ENCODE measurements at places on chromosomes 12 and 14. TPM values are rescaled to one million over a fixed set of nuclear protein-coding genes. Genes with fewer than 3 reads are reported as not detected.
A peak's percentile ranks its signal among the peaks of the same experiment; 100 is the strongest.

Gene RDH5
- 2.1 TPM for total RNA-seq

- DNase-seq: no peak
These were observed 79.3 kb downstream of the ZFC3H1 start for GRCh38 chr12:71584356-71584755.

- DNase-seq: peak; percentile 10
These were observed 46.6 kb upstream of the LRIG3 start for GRCh38 chr12:58966939-58967338.

DNA sequence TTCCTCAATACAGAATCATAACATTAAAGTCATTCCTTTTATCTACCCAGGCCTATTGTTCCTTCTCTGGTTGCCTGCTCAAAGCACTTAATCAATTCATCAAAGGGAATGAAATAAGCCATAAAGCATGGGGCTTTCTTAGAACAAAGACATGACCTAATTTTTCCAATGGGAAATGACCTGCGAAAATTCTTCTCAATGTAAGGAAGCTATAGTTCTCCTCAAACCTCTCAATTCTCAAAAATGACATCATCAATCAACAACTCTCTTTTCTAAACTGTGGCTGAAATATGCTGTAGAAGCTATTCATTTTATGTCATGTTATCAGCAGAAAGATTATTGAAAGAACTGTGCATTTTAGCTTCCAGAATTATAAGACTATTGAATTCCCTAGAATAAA, 116.0 kb upstream of the PTPRR start:
- DNase-seq: peak; percentile 22

GRCh38 chr14:41785696-41786095, 179.0 kb downstream of the LRFN5 start:
- DNase-seq: no peak

DNA sequence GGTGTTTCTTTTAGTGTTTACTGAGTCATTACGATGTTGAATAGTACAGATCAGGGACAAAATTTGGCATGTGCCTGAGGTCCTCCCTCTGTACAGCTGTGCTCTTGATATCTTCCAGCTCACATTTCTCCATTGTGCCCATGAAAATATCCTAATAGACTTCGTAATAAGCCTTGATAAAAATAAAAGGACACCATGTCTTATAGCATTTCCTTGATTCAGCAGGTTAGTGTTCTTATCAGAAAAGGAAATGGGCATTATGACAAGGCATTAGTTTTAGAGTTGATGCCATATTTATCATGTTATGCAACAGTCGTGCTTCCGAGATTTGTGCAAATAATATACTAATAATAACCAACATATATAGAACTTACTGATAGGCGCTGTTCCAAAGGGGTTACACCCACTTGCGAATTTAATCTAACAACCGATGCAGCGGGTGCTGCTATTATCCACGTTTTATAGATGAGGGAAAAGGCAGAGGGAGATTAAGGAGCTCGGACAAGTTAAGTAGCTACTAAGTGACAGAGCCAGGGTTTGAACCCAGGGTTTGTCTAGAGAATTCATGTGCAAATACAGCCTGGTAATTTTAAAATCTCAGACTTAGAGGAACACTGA, 15.1 kb upstream of the WNK1 start:
- no peak for DNase-seq

DNA sequence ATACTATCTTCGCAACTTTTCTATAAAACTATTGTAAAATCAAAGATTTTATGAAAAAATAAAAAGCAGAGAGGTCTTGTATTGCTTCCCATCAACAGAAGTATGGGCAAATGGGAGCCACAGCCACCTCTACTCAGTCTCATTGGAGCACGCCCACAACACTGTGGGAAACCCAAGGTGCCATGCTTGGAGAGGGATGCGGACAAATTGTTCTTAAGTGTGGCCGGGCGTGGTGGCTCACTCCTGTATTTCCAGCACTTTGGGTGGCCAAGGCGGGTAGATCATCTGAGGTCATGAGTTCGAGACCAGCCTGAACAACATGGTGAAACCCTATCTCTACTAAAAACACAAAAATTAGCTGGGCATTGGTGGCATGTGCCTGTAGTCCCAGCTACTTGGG, 498.2 kb upstream of the SOX5 start:
- DNase-seq: no peak

DNA sequence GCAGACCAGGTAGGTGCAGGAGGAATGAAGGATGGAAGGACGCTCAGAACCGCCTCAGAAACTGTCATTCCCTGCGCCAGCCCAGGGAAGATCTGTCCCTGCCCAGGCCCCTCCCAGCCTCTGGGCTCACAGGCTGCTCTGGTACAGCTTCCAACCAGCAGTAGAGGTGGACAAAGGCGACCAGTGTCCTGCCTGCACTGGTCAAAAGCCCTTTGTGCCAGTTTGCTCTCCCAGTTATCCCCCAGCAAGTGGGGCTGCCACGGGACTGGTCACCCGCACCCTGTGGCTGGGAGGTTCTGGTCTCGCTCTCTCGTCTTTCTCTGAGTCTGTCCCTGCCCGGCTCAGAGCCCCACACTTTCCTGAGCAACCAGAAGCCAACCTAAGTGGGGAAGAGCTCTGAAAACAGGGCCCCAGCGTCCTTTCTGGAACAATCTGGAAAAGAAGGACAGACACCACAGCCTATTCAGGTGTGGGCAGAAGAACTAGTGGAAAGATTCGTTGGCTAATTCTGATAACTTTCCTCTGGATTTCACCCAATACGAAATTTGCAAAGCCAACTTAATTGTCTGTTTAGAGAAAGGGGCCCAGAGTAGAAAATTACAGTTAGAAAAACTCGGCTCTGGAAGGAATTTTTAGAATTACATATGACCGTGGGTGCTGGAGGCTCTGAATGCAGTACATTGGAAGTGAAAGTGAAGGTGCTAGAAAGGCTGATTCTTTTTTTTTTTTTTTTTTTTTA, 21.7 kb downstream of the SNRNP35 start:
- no peak for DNase-seq

Gene RFX4
- 0.07 TPM for total RNA-seq

DNA sequence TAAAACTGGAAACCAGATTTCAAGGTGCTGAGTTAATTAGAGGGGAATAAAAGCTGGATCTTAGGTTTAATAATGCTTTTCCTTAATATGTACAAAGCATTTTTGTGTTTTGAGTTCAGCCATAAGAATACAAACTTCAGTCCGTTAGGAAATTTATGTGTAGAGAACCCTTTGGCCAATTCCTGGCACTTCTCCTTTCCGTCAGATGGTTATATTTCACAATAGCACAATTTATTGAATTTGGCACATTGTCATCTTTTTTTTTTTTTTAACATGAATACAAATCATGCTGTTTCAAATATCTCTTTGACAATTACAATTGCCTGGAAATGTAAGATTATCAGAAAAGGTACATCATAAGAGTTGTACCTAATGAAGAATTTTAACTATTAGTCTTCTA, 56.2 kb upstream of the DDHD1 start:
- DNase-seq: no peak

Gene ASCL1
- not detected for total RNA-seq

- no peak for DNase-seq
These were observed 358.7 kb downstream of the MED13L start for GRCh38 chr12:115918763-115919162.

Gene DGLUCY
- 20.0 TPM for total RNA-seq

All from astrocyte (in vitro differentiated cells and primary cell).